8988T (cell line): ENCODE measurements at places on chromosomes 5 and 9.

GRCh38 chr9:120851449-120851848, 8.7 kb upstream of the PSMD5 start:
- no peak for DNase-seq

DNA sequence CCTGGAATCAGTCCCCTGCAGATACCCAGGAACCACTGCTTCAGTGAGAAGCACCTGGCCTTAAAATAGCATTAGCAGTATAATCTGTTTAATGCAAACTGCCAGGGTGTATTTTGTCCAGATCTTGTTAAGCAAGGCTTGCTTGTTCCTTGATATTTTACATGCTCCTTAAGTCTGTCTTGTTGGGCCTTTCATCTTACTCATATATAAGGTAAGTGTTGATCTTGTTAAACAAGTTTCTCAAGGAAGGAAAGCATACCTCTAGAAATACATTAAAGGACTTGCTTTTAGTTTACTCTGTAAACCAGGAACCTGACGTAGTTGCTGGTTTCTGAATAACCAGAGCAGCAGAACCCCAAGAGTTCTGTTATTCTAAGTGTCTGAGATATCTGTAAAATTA, 13.7 kb downstream of the HSPA4 start:
- DNase-seq: no peak

DNA sequence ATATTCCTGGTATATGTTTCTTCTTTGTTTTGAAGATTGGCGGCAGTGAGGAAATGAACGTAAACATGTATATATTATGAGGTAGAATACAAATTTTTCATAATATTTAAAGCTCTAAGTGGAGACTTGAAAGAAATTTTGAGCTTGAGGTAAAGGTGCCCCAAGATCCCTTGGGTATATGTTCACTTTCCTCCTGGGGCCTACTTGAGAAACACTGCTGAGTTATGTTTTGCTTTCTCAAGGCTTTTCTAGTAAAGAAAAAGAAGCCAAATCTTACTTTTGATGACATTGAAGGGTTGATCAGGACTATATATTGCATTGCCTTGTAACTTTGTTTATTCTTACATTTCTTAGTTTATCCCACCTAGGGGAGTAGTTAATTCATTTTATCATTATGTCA, 30.7 kb downstream of the AP3S1 start:
- no peak for DNase-seq

- no peak for DNase-seq
Measured at GRCh38 chr5:58490402-58491050, 709 bp upstream of the GAPT start.

DNA sequence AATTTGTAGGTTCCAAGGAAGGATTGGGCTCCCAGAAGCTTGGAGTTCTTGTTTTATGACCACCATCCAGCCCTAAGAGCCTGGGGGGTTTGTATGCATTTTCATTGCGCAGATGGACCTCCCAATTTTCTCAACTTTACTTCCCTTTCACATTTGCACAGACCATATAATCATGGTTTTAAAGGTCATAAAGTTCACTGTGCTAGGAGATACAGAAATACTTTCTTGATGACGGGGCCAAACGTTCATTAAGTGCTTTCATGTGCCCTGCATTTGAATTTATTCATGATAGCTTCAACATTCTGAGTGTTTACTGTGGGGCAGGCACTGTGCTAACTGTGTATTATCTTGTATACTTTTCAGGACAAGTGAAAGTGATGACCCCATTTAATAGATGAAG, 51.5 kb downstream of the WWC1 start:
- DNase-seq: no peak

GRCh38 chr5:67176936-67177335, 19.7 kb downstream of the CD180 start:
- no peak for DNase-seq

- DNase-seq: no peak
Measured at GRCh38 chr9:121566481-121567465, 67.1 kb upstream of the GGTA1 start.

DNA sequence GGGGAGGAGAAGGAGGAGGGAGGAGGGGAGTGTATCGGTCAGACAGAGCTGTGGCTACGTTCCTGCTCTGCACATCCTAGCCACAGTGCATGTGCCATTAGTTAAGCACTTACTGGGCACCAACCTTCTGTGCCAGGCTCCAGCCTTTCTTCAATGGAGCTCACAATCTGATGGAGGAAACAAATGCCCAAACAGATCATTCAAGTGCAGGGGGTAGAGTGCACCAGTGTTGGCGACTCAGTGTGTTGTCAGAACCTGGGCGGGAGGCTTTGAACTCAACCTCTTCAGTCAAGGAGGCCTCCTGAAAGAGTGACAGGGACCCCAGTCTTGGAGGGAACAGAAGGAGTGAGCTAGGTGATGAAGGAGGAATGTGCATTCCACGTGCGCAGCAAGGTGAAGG, 51.9 kb upstream of the SHB start:
- DNase-seq: no peak

GRCh38 chr5:113376640-113377039, 58.1 kb downstream of the TSSK1B start:
- no peak for DNase-seq

DNA sequence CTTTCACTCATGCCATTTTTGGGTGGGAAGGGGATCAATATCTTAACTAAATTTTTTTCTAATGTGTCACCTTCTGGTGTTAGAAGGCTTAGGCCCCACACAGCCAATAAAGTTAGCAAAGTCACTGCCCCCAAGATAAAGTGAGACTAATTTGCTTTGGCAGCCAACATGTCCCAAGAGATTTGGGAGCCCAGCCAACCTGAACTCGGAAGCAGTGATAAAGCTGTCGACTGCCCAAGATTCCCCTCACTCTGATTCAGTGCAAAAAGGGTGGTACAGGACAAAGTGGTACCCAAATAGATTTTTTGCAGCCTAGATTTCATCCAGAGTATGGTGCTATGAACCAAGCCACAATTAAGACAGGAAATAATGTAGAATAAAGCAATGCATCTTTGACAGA, 572.5 kb upstream of the ARRDC3 start:
- DNase-seq: no peak

- DNase-seq: no peak
Measured at GRCh38 chr5:112551419-112552032, 132.4 kb upstream of the EPB41L4A start.

- no peak for DNase-seq
Measured at GRCh38 chr5:80068775-80069174, 33.6 kb downstream of the THBS4 start.
